Activated CD8-positive, alpha-beta memory T cell treated with anti-CD3 and anti-CD28 coated beads, Interleukin-2, amount 50 U/mL, for 4 hours (primary cell): ENCODE measurements at places on chromosomes 2 and 18.

DNA sequence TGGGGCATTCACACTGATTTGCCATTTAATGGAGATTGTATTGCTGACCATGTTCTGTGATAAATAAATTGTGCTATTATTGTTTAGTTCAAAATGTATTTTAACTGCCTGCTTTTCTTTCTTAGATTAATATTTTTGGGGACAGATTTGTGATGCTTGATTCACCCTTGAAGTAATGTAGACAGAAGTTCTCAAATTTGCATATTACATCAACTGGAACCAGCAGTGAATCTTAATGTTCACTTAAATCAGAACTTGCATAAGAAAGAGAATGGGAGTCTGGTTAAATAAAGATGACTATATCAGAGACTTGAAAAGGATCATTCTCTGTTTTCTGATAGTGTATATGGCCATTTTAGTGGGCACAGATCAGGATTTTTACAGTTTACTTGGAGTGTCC, 1.8 kb downstream of the DNAJC10 start:
- DNase-seq, result no peak

GRCh38 chr2:183950673-183951072, 647.7 kb upstream of the ZNF804A start:
- no peak for DNase-seq

DNA sequence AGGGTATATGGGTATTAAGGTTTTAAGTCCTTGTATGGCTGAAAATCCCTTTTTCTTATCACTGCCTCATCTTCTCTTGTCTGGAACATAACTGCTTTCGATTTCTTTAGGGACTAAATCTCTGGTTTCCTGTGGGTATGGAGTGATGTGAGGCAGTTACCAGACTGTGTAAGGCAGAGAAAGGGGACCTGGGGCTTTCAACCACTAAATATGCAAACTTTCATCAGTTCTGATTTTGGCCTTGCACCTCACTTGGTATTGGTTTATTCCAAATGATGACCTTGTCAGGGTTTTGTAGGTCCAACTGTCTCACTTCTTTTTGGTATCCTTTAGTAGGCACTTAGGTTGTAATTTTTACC, 9.3 kb downstream of the MAP4K4 start:
- DNase-seq, result no peak

- no peak for DNase-seq
These were observed 76.8 kb downstream of the LIMS1 start for GRCh38 chr2:108611021-108611420.

GRCh38 chr2:237045449-237045848, 40.2 kb upstream of the COPS8 start:
- no peak for DNase-seq

DNA sequence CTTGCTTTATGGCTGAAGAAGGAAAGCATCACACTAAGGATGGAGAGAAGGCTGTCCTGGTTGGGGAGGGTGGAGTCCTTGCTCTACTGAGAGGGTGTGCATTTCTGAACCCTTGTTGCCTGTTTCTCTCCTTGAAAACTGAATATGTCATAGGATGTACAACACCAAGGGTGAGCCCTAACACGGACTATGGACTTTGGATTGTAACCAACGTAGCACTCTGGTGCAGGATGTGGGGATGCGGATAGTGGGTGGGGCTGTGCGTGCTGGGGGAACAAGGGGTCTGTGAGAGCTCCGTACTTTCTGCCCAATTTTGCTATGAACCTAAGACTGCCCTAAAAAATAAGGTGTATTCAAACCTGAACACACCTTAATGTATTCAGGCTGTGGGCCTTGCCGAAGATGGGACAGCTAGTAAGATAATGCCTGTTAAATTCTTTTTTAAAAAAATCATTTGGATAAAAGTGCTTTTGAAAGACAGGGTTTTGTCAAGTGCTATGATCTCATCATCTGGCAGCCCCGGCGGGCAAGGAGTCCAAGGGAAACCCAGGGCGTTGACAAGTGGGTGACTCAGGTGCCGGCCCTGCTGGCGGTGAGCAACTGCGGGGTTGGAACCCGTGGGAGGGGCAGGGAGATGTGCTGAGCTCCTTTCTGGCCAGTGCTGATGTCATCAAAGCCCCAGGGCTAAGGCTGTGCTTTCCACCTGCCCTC, 54.0 kb downstream of the GATA6 start:
- DNase-seq, result peak; percentile 24

- DNase-seq, result no peak
These were observed 290.4 kb upstream of the POU3F3 start for GRCh38 chr2:104563398-104563996.

- no peak for DNase-seq
These were observed 157.1 kb downstream of the BCL2 start for GRCh38 chr18:63162271-63163014.

DNA sequence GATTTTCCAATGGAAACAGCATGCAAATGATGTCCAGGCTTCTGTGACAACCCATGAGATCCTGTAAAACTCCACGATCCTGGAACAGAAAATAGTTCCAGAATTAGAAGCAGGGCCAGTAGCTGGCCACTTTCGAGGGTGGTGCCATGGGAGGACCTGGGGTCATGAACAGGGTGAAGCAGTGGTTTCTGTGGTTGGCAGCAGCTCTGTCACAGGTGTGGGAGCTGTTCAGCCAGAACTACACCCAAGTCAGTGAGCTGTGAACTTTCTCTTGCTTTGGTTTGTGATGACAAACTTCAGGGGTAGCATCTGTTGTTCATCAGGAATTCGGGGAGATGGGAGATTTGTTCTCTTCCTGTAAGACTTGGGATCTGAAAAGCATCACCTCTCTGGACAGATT, 314.4 kb upstream of the NT5C1B start:
- no peak for DNase-seq

GRCh38 chr2:20444993-20445910, 1.6 kb upstream of the RHOB start:
- DNase-seq, result no peak

DNA sequence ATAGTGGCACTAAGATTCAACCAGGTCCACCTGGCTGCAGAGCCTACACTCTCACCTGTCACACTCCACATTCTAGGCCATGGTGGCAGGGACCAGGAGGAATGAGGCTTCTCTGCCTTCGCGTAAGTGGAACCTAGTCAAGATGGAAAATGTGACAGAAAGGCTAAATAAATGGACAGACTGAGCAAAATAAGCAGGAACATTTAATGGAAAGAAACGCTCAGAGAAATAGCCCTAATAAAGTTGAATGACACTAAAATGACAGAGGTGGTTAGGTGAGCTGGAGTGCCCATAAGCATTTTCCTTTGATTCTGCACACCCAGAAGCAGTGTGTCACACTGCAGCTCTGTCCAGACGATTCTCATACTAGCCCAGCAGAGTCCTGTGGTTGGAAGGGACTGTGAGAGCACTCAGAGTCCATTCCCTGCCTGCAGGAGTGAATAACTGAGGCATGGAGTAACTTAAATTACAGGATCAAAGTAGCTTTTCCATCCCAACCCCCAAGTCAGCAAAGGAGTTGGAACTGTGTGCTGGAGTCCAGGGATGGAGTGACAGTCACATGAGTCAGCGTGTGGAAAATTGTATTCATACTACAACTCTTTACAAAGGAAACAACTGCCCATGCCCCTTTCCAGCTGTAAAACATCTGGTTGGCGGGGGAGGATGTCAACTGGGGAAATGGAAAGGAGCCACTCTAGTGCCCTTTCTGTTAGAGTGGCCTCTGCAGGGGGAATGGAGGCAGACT, 105.4 kb upstream of the LGALSL start:
- no peak for DNase-seq

DNA sequence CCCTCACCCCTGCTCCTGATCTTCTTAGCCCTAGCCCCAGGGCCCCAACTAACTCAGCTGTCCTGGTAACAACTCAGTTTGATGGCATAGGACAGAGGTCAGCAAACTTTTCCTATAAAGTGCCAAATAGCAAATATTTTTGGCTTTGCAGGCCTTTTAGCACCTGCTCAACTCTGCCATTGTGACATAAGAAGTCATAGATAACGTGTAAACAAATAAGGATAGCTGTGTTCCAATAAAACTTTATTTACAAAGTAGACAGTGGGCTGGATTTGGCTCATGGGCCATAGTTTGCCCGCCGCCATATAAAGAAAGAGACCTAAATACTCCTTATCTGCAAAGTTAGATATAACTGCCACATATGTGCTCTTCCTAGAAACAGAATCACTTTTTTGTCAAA, 27.3 kb upstream of the TMEM87B start:
- no peak for DNase-seq

- no peak for DNase-seq
These were observed 22.9 kb upstream of the ASB1 start for GRCh38 chr2:238403632-238404405.
